ENCODE measurements at places on chromosomes 2 and 18.

GRCh38 chr18:76981396-76981968 lies 151.1 kb downstream of the MBP start:
- no peak for DNase-seq

- no peak for DNase-seq
Observed at GRCh38 chr18:48669991-48670750, 131.3 kb downstream of the CTIF start.

- no peak for DNase-seq
Observed at GRCh38 chr2:34853646-34854045, 1254.5 kb upstream of the FAM98A start.

DNA sequence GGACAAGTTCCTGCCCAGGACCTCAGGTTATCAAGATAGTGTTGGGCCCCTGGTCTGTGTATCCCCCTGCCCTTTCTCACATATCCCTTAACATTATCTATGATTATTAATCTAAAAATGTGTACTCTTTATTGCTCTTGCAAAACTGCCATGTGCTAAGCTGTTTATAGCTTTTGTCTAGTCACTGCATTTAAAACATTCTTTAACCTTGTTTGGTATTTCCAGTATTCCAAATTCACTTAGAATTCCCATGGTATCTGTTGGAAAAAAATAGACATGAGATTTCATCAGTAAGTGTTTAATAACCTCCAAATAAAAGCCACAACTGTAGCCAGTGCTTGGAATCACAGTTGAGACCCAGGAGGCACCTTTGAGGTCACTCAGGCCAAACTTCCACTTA lies 16.2 kb upstream of the GLS start:
- DNase-seq = no peak

- DNase-seq = peak; percentile 7
Observed at GRCh38 chr2:27664154-27664574, 475 bp downstream of the SLC4A1AP start.

GRCh38 chr18:31983020-31983419 lies 35.6 kb upstream of the RNF125 start:
- no peak for DNase-seq

GRCh38 chr2:160561551-160562295 lies 68.1 kb upstream of the RBMS1 start:
- DNase-seq = no peak

GRCh38 chr2:101371636-101372035 lies 15.7 kb downstream of the CREG2 start:
- DNase-seq = no peak

DNA sequence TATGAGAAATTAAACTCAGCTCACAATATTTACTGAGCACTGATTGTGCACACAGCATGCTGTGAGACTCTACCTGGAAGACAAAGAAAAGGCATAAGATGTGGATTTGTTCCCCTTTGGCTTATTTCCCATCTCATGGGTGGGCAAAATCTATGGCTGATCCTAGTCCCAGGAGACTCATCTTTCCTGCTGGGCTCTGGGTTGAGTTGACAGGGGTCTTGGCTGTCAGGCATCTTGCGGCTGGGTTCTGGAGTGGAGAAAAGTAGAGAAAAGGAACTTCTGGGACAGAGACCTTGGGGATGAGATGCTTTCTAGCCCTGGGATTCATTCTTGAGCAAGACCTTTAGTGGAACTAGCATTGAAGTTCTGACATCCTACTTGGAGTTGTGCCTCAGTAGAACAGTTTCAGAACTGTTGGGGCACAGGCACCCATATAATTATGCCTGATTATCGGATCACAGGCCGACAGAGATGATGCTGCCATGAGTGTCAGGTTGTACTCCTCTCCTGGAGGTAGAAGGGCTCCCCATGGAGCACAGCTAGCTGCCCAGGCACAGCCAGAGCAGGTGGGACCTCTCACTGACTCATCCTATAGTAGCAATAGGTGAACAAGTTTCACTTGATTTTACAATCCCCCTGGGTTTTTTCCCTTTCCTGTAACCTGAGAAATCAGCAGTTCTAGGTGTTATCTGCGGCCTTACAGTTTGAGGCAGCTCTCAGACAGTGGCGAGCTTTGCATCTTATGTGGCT lies 260.9 kb downstream of the CYRIA start:
- DNase-seq = no peak

DNA sequence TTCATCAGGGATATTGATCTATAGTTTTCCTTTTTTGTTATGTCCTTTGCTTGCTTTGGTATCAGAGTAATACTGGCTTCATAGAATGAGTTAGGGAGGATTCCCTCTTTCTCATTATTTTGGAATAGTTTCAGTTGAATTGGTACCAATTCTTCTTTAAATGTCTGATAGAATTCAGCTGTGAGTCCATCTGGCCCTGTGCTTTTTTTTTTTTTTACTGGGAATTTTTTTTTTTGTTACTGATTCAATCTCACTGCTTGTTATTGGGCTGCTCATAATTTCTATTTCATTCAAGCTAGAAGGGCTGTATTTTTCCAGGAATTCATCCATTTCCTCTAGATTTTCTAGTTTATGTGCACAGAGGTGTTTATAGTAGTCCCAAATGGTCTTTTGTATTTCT lies 103.9 kb downstream of the RND3 start:
- DNase-seq = no peak

DNA sequence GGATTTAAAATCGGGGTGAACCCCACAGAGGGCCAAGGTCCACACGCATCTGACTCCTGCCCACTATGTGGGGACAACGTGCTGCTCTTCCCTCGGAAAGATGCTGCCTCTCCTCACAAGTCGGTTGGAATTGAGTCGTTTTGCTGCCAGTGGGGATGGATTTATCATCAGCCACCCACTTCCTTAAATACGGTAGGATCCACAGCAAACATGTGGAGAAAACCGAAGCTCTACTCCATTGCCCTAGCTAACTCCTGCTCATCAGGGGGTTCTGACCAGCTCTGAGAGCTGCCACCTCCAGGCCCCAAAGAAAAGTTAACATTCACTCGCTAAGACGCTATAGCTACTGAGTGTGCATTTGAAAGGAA lies 80.9 kb downstream of the CHRNA1 start:
- DNase-seq = no peak

DNA sequence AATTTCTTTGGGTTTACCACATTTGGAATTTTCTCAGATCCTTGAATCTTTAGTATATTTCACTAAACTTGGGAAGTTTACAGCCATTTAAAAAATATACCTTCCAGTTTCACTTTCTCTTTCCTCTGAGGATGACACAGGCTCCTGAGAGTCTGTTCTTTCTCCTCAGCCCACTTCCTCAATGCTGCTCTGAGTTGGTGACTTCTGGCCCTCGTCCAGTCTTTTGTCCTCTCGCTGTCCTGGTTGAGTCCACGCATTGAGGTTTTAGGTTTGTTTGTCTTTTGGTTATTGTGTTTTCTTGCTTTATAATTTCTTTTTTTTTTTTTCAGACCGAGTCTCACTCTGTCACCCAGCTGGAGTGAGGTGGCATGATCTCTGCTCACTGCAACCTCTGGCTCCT lies 40.7 kb upstream of the GALR1 start:
- DNase-seq = no peak

GRCh38 chr18:78939734-78940494 lies 39.7 kb upstream of the SALL3 start:
- DNase-seq = no peak

- no peak for DNase-seq
Observed at GRCh38 chr2:239818086-239818485, 207.1 kb downstream of the NDUFA10 start.

- no peak for DNase-seq
Observed at GRCh38 chr18:74140582-74140981, 7.1 kb downstream of the FBXO15 start.

DNA sequence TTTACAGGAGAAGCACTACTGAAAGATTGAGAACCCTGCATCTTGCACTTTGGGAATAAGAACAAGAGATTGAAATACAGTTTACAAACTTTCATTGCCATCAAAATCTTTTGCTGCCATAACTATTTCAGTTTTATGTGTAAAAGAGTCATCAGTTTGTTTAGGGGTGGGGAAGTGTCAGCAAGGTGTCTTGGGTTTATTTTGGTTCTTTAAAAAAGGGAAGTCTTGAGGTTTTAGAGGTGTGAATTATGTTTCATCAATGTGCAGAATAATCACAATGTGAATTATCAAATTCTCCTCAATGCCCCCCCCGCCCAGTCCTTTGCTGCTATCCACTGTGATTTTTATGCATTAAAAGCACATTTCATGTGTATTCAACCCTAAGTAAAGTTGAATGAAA lies 37.4 kb downstream of the SOCS6 start:
- no peak for DNase-seq

GRCh38 chr2:232328032-232328422 lies 50.5 kb upstream of the ALPP start:
- DNase-seq = no peak

DNA sequence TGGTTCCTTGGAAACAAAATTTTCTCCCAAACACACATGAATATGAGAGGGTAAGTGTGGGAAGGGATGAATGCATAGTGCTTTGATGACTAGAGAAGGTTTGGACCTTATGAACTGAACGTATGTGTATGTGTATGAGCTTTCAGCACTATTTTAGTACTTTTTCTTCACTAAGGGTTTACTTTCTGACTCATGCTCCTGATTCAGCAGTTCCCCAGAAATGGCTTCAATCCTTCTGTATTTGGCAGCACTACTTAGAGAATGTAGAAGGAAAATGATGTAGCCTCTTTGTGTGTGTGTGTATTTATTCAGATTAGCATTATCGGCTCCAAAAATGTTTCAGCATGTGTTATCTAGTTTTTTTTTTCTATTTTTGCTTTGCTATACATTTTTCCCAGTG lies 22.2 kb downstream of the KCNJ3 start:
- DNase-seq = no peak

DNA sequence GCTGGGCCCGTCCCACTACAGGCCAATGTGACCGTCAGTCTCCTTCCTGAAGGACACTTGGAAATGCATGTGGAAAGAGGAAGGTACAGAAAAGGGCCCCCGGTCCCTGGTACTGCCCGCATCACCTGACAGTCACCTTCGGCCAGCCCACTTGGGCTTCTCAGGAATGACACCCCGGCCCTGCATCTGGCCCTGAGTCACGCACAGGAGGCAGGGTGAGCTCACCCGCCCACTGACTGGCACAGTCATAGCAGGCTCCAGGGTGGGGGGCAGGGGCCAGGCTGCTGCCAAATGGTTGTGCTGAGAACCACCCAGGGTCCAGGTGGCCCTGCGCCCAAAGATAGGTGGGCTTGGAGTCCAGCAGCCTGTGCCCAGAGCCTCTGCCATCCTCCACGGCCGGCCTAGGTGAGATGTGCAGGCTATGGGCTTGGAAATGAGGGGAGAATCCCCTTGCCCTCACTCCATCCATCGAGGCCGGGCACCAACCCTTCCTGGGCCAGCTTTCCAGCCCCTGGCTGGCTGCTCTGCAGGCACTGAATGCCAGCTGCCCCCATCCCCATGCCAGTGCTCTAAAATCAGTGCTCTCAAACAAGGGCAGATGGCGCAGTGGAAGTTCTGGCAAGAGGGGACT lies 14.1 kb downstream of the EMX1 start:
- no peak for DNase-seq

DNA sequence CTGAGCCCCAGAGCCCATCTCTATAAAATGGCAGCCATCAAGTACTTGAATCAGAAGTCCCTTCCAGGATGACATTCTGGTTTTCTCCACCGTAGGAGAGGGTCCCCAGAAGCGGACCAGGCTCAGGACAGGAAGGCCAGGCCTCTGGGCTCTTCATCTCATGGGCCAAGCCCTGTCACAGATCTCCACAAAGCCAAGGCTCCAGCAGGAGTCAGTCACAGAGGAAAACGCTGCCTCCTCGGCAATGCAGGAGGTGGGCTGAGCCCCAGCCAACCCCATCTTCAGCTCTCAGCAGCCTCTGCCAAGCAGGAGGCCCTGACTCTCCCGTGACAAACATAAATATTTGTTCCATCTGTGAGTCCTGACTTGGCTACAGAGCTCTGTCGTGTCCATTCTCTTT lies 39.4 kb upstream of the GPAT2 start:
- no peak for DNase-seq

GRCh38 chr18:31661965-31662364 lies 22.4 kb downstream of the B4GALT6 start:
- no peak for DNase-seq

- no peak for DNase-seq
Observed at GRCh38 chr2:1598041-1598710, 146.1 kb downstream of the PXDN start.

DNA sequence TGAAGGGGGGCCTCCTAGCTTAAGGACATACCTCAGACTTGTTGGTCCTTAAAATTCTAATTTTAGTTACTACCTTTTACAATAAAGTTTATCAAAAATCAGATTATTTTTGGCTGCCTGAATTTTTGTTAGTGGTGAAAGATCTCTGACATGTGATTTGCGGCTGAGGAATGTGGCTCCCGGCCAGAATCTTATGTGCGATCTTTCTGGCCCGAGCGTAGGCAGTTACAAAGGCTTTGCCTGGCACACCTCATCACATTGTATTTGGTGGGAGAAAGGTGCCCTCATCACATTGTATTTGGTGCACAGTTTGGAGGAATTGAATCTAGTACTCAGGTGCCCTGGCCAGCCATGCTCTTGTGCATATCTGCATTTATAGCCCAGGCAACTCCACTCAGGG lies 289.1 kb downstream of the GULP1 start:
- no peak for DNase-seq

GRCh38 chr2:171919453-171919852 lies 2.8 kb upstream of the HAT1 start:
- no peak for DNase-seq

- no peak for DNase-seq
Observed at GRCh38 chr2:237214030-237214675, 128.5 kb downstream of the COPS8 start.
